ENCODE measurements at places on chromosomes 16 and 17.

- no peak for DNase-seq
Observed at GRCh38 chr16:49622084-49622390, 233.9 kb downstream of the ZNF423 start.

DNA sequence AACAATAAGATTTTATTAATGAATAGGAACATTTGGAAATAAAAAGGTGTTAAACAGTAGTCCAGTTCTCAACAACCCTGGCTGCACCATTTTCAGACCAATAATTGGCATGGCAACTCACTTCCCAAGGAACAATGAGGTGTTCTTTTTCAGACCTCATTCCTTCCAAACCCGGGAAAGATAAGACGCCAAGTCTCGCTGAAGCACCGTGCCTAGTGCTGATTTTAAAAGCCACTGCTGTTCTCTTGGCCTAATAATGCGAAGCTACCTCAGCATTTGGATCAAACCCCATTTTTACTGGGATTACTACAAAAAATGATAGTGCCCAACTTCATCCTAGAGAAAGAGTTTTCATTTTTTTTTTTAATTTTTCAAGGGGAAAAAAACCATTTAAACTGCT is 75.2 kb upstream of the NOL11 start:
- DNase-seq: no peak

GRCh38 chr16:65414284-65414984 is 292.6 kb upstream of the CDH11 start:
- no peak for DNase-seq

GRCh38 chr17:3960764-3961163 is 3.5 kb downstream of the ATP2A3 start:
- no peak for DNase-seq

DNA sequence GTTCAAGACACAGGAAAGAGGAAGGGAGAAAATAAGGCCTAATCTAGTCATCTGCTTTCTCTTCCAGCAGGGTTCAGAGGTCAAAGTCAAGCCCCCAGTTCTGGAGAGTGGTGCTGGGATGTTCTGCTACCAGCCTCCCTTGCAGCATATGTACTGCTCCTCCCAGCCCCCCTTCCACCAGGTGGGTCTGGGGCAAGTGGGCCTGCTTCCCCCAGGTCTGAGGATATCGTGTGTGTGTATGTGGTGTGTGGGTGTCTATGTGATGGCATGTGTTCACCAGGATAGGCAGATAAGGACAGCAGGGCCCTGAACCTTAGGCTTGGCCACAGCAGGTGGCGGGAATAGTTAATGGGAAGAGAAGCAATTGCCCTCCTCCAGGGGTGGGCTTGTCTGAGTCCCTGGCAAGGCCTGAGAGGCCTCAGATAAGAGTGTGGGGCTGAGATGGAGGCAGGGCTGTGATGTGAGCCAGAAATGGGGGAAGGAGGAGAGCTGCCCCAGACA is 21.1 kb downstream of the FOXN1 start:
- DNase-seq: no peak

DNA sequence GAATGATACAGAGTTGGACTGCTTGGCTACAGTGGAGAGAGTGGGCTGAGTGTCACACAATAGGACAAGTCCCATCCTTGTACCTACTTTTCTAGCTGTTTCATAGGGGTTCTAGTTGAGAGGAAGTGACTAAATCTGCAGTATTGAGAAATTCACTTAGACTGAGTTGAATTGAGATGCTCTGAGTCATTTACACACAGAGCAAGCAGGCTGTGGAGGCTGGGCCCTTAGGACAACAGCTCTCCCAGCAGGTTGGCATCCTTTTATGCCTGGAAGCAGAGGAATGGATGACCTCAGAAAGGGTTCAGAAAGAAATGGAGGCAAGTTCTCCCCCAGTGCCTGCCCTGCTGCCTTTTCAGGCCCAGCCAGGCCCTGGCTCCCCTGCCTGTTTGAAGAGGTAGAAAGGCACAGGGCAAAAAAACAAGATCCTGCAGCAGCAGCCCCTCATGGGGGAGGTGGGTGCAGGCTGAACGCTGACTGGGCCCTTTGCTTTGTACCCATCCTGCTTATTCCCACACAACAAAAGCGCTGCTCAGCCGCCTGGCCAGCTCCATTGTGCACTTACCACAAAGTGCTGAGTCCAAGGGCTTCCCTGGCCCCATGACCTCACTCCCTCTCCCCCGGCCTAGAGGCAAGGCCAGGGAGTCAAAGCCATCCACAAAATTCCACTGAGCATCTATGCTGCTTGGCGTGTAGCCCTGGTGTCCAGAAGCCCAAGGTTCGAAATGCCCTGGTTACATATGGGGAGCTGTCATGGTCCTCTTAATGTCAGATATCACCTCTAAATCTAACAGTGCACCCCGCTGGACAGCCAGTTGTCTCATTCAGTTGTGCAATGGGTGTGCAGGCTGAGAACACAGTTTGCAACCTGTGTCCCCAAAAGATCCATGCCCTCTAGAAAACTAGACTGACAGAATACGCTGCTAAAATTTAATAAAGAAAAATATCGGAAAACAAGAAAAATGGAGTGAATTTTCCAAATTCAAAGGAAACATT is 5.4 kb upstream of the CRYBA1 start:
- DNase-seq: no peak

- peak; percentile 82 for DNase-seq
Observed at GRCh38 chr16:87850009-87851006, 19.0 kb downstream of the SLC7A5 start.

DNA sequence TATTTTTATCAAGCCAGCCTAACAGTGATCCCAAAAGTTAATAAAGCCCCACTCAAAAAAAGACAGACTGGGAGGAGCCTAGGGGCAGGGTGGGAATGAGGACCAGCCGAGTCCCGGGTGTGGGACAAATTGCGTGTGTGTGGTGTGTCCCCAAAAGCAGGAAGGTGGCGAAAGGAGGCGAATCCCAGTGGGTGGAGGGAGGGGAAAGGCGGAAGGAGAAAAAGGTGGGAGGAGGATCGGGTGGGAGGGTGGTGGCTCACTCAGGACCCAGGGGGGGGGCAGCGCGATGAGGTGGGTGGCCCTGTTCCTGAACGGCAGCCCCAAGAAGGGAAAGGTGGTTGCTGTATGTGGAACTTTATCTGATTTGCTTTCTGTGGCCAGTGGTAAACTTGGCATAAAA is 102.4 kb downstream of the SPECC1 start:
- DNase-seq: no peak

DNA sequence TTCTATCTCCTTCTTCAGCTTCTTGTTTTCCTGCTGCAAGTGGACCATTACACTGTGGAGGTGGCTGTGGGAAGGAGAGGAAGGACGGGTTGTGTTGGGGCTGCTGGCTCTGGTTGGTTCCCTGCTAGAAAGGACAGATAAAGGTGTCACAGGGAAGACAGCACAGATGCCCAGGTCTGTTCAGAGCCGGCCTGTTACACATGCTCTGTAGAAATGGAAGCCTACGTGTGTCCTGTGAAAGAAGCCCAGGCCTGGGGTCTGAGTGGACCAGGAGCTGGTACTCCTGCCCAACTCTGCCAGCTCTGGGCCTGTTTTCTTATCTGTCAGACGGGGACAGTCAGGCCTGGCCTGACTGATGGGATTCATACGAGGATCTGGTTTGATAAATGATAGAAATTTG is 26.4 kb downstream of the DHX38 start:
- no peak for DNase-seq

DNA sequence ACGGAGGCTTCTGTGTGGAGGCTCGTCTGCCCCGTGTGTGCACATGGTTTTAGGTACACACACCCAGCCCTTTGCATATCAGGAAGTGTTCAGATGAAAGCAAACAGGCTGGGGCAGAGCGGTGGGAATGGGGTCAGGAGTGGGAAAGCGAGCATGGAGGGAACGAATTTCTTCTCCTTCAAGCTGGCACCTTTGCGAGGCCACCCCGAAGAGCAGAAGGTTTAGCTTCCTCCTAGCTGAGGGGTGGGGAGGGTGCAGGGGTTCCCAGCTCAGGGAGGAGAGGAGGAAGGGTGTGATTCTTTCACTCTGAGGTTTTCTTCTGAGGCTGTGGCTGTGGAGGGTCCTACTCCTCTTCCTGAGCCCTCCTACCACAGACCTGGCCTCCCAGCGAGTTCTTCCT is 83.6 kb downstream of the ABR start:
- no peak for DNase-seq

Data from liver (tissue), 10 donors.